ENCODE measurements at places on chromosomes 1 and 21. TPM values are rescaled to one million over a fixed set of nuclear protein-coding genes. Genes with fewer than 3 reads are reported as not detected.

DNA sequence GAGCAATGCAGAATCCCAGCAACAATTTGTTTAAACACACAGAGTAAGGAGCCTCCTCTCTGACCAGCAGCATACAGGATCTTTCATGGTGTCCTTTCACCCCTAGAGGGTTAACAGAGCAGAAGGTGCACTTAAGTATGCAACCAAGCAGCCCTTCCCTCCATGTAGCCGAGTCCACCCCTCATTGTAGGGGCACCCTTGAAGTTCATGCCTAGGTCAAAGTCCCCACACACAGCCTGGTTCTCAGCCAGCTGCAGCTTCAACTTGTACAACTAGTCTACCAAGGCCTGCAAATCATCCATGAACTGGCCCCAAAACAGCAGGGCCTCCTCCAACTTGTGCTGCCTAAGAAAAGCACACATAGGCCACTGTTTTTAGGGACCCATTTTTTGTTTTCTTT, 7.0 kb upstream of the BMP8B start:
- no peak for DNase-seq

GPR3 gene
- 1.0 TPM for polyA plus RNA-seq

SLAMF1 gene
- polyA plus RNA-seq, result 0.17 TPM

- peak; percentile 61 for DNase-seq
Observed at GRCh38 chr1:204446413-204447111, 34.9 kb upstream of the PPP1R15B start.

GRCh38 chr1:22412932-22413727, 38.5 kb upstream of the ZBTB40 start:
- no peak for DNase-seq

DNA sequence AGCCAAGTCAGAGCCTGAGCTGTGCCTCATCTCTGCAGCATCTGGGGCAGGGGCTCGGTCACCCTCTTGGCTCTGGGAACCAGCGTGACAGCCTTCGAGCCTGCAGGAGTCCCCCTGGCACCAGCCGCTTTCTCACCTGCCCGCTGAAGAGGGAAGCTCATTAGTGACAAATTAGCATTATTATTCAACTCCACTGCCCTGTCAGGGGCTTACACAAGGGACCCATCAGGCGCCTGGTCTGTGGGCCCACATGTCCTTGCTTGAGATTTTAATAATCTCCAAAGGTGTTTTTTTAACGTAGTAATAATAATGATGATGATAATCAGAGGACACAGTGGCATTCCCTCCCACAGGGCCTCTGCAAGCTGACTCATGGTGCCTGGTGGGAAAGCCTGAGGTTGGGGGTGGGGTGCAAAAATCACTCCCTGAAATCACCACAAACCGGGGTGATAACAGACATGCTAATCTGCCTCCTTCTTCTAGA, 98.1 kb upstream of the IGSF21 start:
- no peak for DNase-seq

DNA sequence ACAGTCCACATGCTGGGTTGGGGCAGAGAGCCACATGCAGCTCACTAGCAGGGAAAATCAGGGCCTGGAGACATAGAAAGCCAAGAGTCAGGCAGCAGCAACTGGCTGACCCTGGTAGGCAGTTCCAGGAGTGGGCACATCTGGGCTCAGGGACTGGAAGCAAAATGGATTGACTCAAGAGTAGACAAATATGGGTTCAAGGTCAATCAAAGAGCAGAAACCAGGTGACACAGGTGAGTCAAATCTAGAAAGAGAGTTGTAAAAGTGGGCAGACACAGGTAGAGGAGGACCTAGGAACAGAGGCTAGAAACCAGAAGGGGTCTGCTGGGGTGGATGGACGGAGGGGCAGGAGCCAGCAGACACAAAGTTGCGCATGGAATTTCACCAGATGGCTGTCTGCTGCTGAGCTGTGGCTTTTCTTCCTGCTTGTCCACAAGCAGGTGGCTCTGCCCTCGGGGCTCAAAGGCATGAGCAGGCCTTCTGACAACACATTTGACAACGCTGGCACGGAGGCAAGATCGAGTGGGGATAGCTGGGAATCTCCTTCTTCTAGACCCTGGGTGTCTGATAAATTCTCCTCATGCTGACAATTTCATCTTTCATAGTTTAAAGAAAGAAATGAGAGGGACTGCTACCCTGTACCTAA, 40.8 kb upstream of the IGSF3 start:
- no peak for DNase-seq

DNA sequence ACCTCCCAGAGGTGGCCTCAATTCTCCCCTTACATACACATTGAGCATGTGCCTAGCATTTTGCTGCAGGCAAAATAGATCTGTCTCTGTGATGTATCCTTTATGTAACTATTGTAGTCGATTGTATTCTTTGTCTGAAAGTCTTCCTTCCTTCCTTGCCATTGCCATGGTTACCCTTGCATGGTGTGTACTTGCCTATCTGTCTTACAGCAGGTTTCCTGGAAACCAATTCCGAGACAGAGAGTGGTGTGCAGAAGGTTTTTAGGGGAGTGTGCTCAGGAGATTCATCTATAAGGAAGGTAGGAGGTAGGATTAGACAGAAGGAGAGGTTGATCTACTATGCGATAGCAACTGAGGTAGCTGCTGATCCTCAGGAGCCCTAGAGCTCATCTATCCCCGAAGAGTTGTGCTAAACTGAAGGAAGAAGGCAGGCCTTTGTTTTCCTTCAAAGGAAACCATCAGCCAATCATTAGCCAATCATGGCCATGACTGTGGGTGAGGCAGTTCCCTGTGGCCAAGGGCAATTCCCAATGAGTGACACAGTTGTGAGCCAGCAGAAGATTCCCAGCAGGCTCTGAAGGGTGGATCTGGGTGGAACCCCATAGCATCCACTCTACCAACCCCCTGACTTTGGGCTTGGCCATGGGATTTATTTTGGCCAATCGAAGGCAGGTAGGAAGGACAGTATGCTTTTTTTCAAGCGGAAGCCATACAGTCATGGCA, 15.0 kb downstream of the CITED4 start:
- DNase-seq, result no peak

Measured in right renal pelvis (tissue), 4 donors.